ENCODE measurements at places on chromosomes 13 and 19.

GRCh38 chr13:105474983-105475610, 1060.4 kb downstream of the EFNB2 start:
- DNase-seq = no peak

GRCh38 chr13:81142306-81142999, 801.5 kb upstream of the SPRY2 start:
- no peak for DNase-seq

DNA sequence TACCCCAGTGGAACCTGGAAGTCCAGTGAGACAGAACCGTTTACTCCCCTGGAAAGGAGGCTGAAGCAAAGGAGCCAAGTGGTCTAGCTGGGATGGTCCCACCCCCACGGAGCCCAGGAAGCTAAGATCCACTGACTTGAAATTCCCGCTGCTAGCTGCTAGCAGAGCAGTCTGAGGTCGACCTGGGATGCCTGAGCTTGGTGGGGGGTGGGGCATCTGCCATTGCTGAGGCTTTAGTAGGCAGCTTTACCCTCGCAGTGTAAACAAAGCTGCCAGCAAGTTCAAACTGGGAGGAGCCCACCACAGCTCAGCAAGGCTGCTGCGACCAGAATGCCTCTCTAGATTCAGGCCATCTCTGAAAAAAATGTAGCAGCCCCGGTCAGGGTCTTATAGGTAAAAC, 437.0 kb downstream of the SUCLA2 start:
- DNase-seq = no peak

GRCh38 chr13:33089311-33089710, 73.1 kb downstream of the KL start:
- DNase-seq = no peak

- DNase-seq = peak; percentile 79
Observed at GRCh38 chr19:52690369-52691214, 44.3 kb downstream of the ZNF611 start.

- DNase-seq = no peak
Observed at GRCh38 chr13:81379183-81379582, 1038.3 kb upstream of the SPRY2 start.

GRCh38 chr13:78420814-78421213, 182.5 kb downstream of the POU4F1 start:
- DNase-seq = no peak

- DNase-seq = no peak
Observed at GRCh38 chr19:9958379-9958821, 22.1 kb upstream of the OLFM2 start.

- DNase-seq = no peak
Observed at GRCh38 chr13:98083507-98083906, 59.4 kb upstream of the FARP1 start.

GRCh38 chr13:45433381-45433790, 15.2 kb upstream of the SLC25A30 start:
- no peak for DNase-seq

DNA sequence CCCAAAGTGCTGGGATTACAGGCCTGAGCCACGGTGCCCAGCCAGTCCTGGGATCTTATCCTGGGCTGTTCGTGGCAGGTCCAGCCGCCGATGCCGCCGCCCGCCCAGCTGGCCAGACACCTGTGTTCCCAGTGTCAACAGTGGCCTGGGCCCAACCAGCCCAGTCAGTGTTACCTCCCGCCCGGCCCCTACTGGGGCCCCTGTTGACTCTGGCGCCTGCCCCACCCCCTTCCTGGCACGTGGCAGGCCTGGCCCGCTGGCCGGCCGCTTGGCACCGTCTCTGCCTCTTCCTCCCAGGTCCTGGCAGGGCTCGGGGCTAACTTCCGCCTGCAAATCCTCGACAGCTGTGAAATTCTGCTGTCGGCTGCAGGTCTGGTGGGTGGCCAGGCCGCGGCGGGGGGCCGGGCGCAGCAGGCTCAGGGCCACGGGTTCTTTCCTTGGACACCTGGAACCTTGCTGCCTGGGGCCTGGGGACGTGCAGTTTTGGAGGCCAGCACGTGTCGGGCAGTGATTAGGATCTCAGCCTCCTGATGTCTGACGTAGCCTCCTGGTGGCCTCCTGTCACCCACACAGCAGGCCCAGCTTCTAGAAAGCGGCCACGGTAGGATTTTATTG, 9.1 kb downstream of the ARID3A start:
- DNase-seq = peak; percentile 91

DNA sequence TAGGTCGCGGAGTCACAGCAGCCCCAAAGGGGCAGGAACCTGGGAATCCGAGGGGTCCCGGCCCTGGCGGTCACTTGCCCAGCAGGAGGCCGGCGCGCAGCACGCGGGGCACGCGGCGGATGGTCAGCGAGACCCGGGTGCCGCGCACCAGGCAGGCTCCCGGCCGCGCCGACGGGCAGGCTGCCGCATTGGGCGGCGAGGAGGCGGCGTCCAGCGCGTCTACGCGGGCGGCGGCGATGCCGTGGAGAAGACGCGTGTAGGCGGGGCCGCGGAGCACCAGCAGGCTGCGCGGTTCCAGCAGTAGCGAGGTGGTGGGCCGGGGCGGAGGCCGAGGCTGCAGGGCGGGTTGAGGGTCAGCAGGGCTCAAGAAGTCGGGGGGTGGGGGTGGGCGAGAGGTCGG, 607 bp upstream of the SYNE4 start:
- peak; percentile 5 for DNase-seq

DNA sequence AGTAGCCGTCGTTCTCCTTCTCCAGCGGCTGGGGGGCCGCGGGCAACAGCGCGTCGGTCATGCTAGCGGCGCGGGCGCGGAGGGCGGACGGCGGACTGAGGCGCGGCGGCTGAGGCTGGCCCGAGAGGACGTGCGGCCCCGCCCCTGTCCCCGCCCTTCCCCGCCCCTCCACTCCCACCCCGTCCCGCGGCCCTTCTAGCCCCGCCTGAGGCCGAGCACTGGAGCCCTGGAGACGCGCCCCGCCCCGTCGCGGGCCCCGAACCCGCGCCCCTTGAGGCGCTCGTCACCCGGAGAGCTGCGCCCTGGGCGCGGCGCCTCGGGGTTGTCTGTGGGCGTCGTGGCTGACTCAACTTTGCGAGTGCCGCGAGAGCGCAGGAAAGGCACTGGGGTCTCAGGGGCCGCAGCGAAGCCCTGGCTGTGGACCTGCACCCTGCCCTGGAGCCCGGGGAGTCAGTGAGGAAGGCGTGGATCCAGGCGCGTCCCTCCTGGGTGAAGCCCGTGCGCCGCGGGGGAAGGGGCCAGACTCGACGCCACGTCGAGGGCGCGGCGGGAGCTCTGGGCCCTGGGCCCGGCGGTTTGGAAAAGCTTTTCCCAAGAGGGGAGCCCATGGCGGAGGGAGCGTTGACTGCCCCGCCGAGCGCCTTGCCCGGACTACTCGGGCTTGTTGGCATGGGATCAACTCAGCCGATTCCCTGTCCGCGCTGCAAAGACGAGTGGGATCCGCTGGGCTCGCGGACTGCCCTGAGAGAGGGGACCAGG, at the start of gene RHPN2:
TSS of gene RHPN2 (minus strand) at position 97 of the 759 bp plus-strand sequence. CDS start at position 61, 36 bp downstream.
- no peak for DNase-seq

DNA sequence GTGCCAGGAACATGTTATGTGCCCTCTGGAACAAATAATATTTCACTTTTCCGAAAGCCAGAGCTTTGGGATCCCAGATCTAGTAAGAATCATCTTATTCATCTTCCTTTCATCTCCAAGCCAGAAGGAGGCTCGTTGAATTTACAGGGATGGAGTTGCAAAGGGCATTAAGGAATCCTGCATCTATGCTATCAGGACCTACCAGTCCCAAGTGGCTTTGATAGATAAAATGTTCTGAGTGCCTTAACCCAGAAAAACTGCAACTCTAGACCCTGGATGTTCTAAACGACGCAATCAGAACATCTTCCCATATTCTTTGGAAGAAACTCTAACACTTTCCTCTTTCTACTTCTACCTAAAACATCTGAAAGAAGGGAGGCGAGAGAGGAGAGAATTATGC, 9.2 kb upstream of the EDDM13 start:
- DNase-seq = no peak

GRCh38 chr13:88005188-88005587, 334.0 kb downstream of the SLITRK5 start:
- no peak for DNase-seq

- DNase-seq = no peak
Observed at GRCh38 chr19:6270822-6271221, 9.0 kb downstream of the MLLT1 start.

DNA sequence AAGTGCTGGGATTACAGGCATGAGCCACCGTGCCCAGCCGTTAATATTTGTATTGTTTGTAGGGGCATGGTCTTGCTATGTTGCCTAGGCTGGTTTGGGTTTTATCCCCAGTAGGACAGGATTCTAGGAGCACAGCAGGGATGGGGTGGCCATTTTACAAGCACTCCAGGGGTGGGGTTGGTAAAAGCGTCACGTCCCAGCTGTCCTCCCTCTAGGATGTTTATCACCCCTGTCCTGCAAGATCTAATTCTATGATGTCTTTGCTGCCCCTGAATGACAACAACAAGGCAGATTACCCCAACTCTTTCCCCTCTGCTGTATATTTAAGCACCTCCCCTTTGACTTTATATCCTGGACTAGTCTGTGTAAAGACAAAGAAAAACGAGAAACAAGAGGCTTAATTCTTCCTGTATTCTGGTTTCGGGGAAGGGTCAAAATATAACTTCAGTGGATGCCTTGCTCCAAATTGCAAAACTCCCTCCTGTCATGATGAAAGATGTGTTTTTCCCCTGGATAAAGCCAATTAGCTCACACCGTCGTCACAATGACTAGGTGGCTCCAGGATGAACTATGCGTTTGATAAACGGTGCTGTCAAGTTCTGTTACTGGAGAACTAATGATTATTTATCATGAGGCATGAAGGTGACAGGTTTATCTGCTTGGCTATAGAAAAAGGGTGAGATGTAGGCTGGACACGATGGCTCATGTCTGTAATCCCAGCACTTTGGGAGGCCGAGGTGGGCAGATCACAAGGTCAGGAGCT, 27.8 kb upstream of the OR1M1 start:
- no peak for DNase-seq

- DNase-seq = no peak
Observed at GRCh38 chr19:13056052-13056660, 46.5 kb downstream of the LYL1 start.

- DNase-seq = no peak
Observed at GRCh38 chr19:6484230-6484629, 2.6 kb upstream of the DENND1C start.

DNA sequence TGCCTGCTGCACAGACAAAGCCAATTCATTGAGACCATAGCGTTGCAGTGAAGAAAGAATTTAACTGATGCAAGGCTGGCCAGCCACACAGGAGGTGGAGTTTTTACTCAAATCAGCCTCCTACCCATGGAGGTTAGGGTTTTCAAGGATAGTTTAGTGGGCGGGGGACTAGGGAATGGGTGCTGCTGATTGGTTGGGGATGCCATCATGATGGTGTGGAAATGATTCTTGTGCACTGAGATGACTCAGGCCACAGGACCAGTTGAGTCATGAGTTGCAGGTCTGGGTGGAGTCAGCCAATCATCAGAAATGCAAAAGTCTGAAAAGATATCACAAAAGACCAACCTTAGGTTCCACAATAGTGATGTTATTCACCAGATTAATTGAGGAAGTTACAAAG, 359.6 kb downstream of the FOXO1 start:
- DNase-seq = no peak

DNA sequence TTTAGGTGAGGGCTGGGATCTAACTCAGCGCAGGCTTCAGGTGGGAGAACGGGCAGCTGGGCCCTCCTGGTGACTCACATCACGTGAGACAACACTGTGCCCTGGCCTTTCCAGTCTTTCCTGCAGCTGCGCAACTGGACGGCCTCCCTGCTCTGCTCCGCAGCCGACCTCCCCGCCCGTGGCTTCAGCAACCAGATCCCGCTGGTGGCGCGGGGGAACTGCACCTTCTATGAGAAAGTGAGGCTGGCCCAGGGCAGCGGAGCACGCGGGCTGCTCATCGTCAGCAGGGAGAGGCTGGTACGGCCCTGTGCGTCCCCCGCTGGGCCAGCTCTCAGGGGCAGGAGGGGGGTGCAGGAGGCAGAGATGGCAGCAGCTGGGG, 8.8 kb downstream of the SPPL2B start:
- peak; percentile 28 for DNase-seq

GRCh38 chr13:98765996-98766519, 13.6 kb upstream of the SLC15A1 start:
- no peak for DNase-seq

DNA sequence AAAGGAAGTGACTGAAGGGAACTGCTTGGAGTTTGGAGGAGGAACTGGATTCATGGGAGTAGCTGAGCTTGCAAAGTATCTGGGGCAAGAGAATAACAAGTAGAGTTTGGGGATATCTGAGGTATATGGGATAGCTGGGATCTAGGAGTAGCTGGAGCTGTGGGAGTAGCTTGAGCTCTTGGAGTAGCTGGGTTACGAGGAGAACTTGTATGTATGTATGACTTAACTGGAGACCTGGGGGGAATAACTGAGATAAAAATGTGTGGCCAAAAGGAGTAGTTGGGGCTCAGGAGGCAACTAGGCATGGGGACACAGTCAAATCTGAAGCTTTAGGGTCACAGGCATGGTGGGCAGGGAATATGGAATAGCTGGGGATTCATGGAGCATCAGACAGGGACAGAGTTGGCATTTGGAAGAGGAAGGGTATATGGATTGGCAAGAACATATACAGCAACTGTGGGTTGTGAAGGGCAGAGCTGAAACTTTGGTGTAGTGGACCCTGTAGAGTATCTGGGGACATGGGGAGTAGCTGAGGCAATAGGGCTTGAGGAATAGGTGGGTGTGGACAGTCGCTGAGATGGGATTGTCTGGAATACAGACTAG, 18.6 kb downstream of the ANKRD24 start:
- no peak for DNase-seq

- no peak for DNase-seq
Observed at GRCh38 chr13:23999424-23999823, 102.1 kb upstream of the C1QTNF9B start.

DNA sequence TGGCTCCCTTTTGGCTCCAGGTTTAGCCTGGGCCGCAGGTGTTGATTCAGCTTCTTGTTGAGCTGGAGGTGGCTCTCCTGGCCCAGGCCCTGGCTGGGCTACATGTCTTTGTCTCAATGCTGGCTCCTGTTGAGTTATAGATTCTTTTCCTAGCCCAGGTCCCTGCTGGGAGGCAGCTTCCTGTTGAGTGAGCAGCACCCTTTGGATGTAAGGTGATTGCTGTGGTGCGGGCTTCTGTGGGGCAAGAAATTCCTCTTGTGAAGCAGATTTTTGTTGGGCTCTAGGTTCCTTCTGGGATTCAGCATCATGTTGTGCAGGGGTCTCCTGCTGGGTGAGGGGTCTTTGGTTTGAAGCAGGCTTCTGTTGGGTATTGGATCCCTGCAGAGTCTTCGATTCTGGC, 545 bp downstream of the LIPE start:
- DNase-seq = no peak

DNA sequence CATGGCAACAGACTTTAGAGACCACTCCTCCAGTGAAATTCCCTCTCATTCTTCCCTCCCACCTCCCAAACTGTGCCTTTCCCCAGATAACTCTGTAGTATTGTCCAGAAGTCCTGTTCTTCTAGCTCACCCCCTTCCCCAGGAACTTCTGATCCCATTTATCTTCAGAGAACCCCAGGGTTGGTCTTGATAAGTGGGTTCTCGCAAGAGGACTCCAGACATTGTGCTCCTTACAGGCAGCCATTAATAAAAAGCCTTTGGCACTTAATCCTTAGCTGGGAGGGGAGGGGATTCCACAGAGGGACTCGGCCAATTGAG, 1.9 kb downstream of the LTBP4 start:
- DNase-seq = no peak
